ENCODE measurements at places on chromosomes 3 and 15.

DNA sequence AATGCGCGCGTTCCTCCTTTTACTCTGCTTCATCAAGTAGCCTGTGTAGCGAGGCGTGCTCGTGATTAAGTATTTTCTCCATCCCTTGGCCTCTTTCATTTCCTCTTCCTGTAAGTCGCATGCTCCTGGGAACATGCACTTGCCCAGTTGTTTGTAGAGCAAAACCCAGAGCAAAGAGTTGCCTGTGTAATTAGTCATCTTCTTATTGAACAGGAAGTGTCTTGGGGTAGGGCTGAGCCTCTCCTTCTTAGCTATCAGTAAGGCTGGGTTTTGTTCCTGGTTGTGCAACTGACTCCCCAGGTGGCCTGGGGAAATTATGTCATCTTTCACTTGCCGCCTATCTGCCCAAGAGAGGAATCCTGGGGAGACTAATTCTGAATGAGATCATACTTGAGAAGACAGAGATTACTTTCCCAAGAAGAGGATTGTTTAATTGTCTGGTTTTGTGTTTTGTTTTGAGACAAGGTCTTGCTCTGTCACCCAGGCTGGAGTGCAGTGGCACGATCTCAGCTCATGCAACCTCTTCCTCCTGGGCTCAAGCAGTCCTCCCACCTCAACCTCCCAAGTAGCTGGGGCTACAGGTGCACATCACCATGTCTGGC, 14.9 kb downstream of the LIPH start:
- DNase-seq: no peak

- DNase-seq: no peak
Observed at GRCh38 chr3:58487140-58487886, 4.6 kb upstream of the KCTD6 start.

DNA sequence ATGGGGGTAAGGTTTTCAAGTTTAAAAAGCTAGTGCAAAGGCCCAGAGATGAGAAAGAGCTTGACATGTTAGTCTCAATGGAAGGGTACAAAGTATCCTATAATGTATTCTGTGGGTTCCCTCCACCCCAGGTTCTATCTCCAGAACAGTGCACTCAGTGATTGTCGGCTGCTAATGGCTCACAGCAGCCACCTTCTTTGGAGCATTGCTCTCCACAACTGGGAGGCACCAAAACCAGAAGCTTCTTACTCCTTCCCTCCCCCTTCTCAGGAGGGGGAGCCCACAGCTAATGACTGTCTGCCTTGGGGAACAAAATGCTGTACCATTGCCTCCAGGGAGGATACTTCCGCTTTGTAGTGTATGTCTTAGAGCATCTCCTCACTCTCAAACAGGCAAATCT, 439.4 kb upstream of the RBMS3 start:
- no peak for DNase-seq

GRCh38 chr3:32367442-32367841, 24.2 kb upstream of the CMTM7 start:
- DNase-seq: no peak

DNA sequence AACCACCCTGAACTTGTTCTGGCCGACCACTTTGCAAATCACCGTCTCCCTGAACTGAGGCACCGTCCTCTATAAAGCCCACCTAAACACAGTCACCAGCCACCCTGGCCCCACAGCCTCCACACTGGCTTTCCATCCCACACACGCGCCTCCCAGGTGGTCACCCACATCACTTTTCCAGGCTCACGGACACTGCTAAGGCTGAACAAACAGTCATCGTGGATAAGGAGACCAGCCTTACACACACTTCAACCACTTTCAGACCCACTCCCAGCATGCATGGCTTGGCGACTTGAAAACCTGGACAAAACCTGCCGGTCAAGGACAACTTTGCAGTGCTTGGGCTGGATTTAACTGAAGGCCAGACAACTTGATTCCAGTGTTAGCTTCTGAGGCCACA, 8.4 kb downstream of the CHSY1 start:
- no peak for DNase-seq

DNA sequence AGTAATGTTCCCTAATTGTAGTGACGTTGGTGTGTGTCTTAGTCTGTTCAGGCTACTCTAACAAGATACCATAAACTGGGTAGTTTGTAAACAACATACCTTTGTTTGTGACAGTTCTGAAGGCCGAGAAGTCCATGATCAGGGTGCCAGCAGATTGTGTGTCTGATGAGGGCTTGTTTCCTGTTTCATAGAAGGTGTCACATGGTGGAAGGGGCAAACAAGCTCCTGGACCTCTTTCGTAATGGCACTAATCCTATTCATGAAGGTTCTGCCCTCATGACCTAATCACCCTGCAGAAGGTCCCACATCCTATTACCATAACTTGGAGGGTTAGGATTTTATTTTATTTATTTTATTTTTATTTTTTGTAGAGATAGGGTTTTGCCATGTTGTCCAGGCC, 11.1 kb downstream of the ATXN7 start:
- DNase-seq: no peak

GRCh38 chr15:78651930-78652615, 11.1 kb upstream of the CHRNB4 start:
- no peak for DNase-seq

DNA sequence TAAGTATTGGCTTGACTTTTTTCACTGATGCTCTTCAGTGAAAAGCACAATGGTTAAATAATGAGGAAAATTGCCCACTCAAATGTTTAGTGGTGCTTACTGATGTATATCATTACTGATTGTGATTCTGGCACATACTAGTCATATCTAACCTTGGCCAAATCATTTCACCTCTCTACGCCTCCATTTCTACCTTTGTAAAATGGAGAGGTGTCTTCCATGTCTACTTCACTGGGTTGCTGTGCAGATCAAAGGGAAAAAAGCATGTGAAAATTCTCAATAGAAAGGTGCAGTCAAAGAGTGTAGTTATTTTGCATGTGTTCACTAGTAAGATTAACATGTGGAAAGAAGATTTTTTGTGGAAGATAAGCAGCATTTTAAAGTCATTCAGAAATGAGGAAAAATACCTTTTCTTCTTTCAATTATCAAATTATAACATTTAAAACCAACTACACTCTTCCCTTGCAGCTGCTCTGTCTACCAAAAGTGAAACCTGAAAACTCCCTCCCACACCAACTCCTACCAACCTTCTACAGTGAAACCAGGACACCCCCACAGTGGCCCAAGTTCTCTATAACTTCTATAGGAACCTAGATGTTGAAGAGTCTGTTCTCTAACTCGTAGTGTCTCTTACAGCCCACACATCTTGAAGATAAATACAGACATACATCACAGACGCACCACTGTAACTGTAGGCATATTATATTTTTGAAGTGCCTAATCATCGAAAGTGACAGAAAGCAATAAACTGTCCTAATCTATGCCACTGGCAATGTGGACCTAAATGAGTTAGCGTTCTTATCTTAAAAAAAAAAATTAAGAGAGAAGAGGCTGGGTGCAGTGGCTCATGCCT, 1.4 kb downstream of the CD200R1 start:
- no peak for DNase-seq

GRCh38 chr3:13842226-13842625, 37.6 kb downstream of the WNT7A start:
- no peak for DNase-seq

GRCh38 chr3:113000691-113001090, 9.9 kb downstream of the GTPBP8 start:
- no peak for DNase-seq

- no peak for DNase-seq
Observed at GRCh38 chr3:192255839-192256238, 471.5 kb downstream of the FGF12 start.

DNA sequence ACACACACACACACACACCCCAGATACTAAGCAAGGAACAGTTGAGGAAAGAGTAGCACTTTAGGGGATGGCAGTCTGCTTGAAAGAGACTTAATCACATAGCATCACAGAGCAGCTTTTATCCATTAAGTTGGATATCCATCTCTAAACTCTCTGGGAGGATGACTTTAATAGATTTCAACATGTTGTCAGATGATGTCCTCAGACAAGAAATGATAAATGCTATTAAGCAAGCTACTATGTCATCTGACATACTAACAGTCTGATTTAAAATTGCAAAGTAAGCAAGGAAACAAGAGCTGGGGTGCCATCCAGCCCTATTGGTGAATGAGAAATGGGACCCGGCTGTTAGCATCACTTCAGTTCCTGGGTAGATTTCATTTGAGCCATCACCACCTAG, 136.9 kb downstream of the PLCL2 start:
- DNase-seq: no peak

DNA sequence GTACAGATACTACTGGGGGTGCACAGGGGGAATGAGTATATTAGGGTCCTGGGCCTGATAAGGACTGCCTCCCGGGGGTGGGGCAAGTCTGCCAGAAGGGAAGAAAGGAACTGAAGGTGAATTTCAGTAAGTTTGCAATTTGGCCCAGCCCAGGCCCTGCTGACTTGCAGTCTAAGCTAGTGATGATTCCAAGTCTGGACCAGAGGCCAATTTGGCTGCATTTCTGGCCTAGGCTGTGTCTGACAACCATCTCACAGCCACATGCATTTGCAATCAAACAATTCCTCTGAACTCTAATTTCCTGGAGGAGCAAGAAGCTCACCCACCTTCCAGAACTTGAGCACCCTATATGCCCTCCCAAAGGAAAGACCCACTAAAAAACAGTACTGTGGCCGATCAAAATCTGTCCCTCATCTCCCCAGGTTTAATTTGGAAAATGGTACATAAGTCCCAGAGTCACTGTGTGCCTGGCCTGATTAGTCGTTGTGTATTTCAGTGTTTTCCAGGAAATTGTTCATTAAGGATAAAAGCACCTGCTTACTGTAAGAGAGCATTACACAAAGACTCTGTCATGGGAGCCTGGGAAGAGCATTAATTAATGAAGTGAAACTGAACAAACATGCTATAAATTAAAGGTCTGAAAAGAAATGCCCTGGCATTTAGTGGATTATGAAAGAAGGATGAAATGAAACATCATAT, 114.5 kb downstream of the MEGF11 start:
- no peak for DNase-seq

- no peak for DNase-seq
Observed at GRCh38 chr3:37053337-37053736, 60.0 kb downstream of the MLH1 start.

DNA sequence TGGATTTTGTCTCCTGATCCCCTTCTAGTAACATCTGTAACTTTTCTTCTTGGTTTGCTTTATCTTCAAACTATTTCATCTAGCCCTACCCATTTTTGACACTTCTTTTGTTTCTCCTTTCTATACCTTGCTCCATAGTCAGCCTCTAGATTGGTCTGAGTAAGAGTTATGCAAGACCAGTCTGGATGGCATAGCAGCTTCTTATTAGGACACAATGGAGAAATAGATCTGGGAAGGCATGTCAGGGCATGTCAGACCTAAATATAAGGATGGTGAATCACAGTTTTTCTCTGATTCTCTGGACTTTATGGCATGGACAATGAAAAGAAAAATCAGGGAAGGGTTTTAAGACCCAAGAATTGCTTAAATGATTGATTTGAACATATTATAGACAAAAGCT, 452.5 kb downstream of the RAP2B start:
- no peak for DNase-seq
